ENCODE measurements at places on chromosomes 2 and 18.

GRCh38 chr18:56001576-56001975 lies 413.6 kb upstream of the TCF4 start:
- no peak for DNase-seq

- no peak for DNase-seq
These were observed 23.8 kb upstream of the ODC1 start for GRCh38 chr2:10471955-10472354.

GRCh38 chr2:219073413-219074129 lies 12.8 kb upstream of the IHH start:
- peak; percentile 43 for DNase-seq

DNA sequence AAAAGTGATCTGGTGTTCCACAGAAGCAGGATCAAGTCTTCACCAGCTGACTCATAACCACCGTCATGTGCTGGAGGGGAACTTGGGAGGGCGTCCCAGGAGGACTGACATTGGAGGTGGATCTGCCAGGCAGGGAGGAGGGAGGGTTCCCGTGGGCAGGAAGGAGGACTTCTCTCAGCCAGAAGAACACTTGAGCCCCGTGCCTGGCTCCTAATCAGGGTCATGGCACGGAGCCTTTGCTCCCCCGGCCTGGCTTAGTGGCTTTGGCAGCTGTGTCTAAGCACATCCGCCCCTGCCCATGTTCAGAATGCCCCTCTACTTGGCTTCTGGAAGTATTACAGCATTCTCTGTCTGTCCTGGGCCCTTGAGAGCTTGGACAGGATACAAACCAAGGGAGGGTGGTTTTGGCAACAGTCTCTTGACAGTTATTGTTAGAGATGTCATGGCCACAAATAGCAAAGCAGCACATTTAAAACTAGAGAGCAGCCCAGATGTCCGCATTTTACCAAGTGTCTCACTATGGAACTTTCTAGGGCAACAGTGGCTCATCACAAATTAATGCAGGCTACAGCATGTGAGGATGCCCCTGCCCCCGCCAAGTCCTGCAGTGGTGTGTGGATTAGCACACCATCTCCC lies 11.5 kb downstream of the PPP1R7 start:
- DNase-seq: no peak

- DNase-seq: no peak
These were observed 66.5 kb upstream of the SKOR2 start for GRCh38 chr18:47317824-47318508.

GRCh38 chr2:192687015-192687414 lies 492.3 kb upstream of the TMEFF2 start:
- no peak for DNase-seq

- DNase-seq: no peak
These were observed 77.6 kb downstream of the ASB1 start for GRCh38 chr2:238504181-238504931.

DNA sequence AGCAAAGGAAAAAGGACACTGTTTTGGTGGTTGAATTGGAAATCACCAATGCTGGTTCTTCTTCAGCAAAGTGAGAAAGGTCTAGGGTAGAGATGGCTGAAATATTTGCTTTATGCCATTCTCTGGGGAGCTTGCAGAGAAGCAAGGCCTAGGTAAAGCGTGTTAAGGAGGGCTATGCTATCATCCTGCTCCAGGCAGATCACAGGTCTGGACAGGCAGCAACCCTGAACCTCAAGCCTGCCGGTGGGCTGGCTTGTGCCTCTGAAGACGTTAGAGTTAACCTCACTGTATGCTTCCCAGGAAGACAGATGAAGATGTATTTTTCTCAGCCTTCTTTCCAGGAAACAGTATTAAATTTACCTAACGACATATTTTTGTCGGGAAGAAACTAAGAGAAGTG lies 138.5 kb upstream of the LYPD6 start:
- DNase-seq: no peak

- DNase-seq: no peak
These were observed 7.7 kb upstream of the PARD6G start for GRCh38 chr18:80254971-80255500.

DNA sequence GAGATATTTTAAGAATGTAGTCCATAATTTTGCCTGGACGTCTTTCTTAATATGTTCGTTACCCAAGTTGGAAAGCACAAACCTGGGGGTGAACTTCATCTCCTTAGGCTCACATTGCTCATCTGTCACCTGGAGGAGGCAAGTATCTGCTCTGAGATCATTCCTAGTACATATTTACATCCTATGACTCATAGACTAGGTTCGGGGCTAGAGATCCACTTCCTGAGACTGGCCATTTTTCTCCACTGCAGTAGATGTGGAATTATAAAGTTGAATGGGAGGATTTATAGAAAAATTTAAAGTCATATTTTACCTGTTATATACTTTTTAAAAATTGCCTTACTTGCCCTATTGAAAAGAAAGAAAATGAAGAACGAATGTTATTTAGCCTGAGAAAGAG lies 77.5 kb upstream of the PROKR1 start:
- no peak for DNase-seq

GRCh38 chr2:121085801-121086200 lies 199.2 kb downstream of the TFCP2L1 start:
- no peak for DNase-seq

GRCh38 chr2:8606649-8607550 lies 75.0 kb upstream of the ID2 start:
- no peak for DNase-seq

GRCh38 chr18:47701134-47701533 lies 229.3 kb downstream of the SMAD2 start:
- DNase-seq: no peak

DNA sequence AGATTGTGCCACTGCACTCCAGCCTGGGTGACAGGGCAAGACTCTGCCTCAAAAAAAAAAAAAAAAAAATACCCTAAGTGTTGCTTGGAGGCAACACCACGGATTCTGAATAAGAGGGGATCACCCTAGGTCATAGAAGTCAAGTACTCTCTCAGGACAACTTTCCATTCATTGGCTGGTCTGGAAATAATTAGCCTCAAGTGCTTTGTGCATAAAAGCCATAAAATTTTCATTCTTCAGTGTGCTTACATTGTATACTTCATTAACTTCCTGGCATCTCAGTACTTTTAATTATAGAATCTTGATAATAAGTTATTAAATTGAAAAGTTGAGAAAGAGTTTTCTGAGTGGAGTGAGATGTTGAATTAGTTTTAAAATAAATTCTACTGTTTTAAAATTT lies 876.1 kb upstream of the FAM98A start:
- no peak for DNase-seq

DNA sequence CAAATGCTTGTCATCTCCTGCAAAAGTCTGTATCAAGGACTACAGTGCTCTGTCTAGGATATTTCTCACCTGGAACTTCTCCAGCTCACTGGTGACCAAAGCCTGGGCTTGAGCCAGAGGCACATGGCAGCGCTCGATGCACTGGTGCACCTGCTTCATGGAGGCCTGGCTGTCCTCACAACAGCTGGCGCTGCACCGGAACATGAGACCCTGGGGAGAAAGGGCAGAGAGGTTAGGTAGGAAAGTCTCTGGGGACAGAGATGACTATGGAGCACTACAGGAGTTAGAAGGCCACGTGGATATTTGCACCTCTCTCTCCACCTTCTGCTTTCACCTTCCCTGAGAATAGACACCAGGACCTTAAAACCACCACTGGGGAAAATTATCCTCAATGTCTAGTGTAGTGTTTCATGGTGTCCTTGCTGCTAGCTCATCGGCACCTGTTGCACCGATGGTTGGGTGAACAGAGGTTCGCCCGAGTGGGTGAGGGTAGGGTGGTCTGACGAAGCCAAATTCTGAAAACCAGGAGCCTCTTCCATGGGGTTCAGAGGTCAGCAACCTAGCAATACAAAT lies 1.0 kb downstream of the FAM136A start:
- DNase-seq: no peak

DNA sequence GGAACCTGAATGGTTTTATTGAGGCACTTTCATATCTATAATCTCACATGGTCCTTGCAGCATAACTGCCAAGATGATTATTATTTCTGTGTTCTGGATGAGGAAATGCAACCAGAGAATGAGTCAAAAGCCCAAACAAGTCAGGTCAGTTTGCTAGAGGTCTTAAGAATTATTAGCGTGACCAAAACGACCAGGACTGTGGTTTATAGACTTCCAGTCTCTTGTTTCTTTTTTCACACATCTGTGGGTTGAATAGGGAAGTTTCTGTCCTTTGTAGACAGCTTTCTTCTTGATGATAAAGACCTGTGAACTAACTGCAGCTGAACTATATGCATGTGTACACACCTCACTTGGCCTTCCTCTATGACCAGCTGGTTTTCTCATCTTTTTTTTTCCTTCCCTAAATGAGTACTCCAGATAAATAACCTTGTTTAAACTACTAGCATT lies 13.9 kb downstream of the ADAM23 start:
- DNase-seq: no peak

DNA sequence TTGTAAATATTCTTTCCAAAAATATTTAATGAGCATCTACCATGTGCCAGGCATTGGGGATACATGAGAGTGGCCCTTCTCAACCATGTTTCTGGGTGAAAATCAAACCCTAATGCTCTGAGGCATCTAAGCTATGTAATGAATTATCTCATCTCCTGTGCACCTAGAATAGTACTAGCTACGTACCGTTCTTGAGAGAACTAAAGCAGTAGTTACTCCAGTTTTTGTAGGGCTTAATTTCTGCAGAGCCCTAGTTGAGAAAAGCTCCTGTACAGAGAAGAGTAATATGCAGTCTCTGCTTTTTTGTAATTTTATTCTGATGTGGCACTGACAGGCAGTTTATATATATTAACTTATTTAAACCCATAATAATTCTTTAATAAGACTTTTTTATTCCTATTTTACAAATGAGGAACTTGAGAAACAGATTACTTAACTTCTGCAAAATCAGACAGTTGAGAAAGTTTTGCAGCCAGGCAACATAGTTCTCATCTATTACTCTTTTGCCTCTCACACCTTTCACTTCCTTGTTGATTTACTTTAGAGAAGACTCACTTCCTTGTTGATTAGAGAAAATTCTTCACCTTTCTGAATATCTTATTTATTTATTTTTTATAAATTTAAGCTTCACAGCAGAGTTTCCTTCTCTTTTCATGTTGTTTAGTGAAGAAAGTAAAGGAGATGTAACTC lies 3.1 kb downstream of the SPOPL start:
- DNase-seq: no peak

- DNase-seq: no peak
These were observed 356.9 kb upstream of the RAB12 start for GRCh38 chr18:8252371-8252770.

DNA sequence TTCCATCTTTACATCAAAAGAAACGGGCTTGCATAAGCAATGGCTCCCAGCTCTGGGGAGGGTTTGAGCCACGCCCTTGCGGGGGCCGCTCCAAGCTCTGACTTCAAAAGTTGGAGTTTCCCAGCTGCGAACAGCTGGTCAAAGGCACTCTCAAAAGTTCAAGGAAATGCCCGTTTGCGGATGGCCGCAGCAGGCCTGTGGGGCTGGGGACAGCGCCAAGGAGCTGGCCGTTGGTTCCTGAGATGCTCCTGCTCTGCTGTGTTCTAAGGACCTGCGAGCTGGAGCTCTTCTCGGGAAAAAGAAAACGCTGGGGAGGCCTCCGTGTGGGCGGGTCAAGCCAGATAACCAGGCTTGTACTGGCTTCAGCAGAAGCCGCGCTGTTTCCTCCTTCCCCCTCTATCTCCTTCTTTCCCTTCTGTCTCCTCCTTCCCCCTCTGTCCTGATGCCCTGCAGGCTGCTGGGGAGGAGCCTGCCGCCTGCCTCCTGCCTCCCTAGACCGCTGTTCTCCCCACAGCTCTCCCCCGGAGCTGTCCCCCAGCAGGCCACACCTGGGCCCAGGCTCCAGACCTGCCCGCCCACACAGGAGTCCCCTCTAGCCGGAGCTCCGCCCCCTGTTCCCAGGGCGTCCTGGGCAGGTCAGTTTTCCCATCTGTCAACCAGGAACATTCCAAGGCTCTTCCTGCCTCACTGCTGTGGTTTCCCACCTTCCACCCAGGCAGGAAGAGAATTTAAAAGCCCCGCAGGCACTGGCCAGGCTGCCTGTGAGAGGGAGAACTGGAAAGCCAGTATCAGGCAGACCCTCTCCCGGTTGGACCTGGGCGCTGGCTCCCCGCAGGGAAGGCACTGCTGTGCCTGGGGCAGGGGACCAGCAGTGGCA lies 14.1 kb downstream of the KLF11 start:
- peak; percentile 50 for DNase-seq

DNA sequence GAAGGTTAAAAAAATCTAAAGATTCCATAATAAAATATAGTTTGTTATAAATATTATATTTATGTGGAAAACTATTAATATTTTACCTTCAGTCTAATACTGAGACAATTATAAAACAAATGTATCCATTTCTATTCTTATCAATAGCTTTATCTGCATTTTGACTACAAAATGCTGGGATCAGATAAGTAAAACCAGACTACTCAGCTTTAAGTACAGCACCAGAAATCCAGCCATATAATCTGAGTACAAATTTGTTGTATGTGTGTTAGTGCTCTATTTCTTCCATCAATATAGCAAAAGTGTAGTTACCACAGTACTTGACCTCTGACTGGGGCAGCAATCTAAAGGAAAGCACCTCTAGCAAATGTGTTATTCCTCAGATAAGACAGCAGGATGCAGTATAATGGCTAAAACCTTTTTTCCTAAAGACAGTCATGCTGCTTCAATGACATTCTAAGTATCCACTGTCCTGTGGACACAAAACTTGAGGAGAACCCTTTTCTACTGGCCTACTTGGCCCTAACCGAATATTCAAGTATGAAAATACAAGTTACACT lies 68.1 kb downstream of the OLA1 start:
- DNase-seq: no peak

DNA sequence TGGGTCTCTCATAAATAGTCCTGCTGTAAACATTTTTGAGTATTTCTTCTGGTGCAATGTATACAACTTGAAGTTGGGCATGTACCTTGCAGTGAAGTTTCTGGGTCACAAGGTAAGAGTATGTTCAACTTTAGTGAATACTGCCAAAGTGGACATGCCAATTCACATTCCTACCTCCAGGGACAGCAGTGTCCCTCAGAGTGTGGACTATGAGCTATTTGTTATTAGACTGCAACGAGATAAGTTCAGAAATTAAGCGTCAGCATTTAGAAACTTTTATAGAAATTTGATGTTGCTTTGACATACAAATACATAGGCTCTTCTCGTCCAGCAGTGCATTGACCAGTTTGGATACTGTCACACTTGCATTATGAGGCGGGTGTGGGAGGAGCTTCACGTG lies 7.2 kb upstream of the ACKR3 start:
- no peak for DNase-seq

- no peak for DNase-seq
These were observed 72.5 kb downstream of the KLF7 start for GRCh38 chr2:207093234-207093633.

- no peak for DNase-seq
These were observed 48.6 kb downstream of the RTTN start for GRCh38 chr18:70156886-70157285.

- no peak for DNase-seq
These were observed 144.3 kb downstream of the VAPA start for GRCh38 chr18:10057894-10058791.

- DNase-seq: peak; percentile 36
These were observed 2.0 kb downstream of the PPP4R1 start for GRCh38 chr18:9612215-9612830.

DNA sequence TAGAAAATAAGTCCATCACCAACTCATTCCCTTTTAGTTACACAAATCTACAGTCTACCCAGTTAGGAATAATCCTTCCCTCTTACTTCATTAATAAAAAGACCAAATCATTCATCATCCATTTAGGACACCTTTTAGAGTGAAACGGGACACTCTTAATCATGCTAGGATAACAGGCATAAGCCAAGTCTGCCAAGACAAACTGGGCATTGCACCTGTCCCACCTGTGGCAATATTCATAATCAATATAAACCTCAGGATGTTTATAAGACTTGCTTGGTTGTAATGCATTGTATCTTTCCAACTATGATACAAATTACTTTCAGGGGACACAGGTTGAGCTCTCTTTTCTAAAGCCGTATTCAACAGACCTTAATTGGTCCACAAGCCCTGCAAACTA lies 82.7 kb upstream of the SH3BP4 start:
- no peak for DNase-seq

All from stimulated activated CD8-positive, alpha-beta memory T cell treated with anti-CD3 and anti-CD28 coated beads, Interleukin-4, amount 100 ng/mL, for 48 hours (primary cell).